Stimulated activated CD8-positive, alpha-beta memory T cell treated with anti-CD3 and anti-CD28 coated beads, Interleukin-7, amount 100 ng/mL, for 1 hour (primary cell): ENCODE measurements at places on chromosomes 12 and 14.
A peak's percentile ranks its signal among the peaks of the same experiment; 100 is the strongest.

GRCh38 chr12:123491056-123491455 is 33.1 kb downstream of the SNRNP35 start:
- no peak for DNase-seq

DNA sequence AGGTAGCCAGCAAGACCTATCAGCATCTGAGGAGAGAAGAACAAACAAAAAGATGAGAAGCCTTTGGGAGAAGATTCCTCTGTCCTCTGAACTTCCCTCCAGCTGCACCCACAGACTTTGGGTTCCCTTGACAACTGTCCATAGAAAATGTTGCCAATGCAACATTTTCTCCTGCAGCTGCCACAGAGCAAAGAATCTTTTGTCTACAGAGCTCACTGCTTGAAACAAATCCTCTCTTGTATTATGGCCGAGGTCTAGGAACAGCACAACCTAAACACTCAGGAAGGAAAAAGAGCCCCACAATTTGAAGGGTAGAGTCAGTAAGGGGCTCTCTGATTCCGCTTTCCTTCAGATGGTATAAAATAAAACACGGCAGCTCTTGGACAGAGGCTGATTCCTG is 14.3 kb downstream of the POMT2 start:
- no peak for DNase-seq

DNA sequence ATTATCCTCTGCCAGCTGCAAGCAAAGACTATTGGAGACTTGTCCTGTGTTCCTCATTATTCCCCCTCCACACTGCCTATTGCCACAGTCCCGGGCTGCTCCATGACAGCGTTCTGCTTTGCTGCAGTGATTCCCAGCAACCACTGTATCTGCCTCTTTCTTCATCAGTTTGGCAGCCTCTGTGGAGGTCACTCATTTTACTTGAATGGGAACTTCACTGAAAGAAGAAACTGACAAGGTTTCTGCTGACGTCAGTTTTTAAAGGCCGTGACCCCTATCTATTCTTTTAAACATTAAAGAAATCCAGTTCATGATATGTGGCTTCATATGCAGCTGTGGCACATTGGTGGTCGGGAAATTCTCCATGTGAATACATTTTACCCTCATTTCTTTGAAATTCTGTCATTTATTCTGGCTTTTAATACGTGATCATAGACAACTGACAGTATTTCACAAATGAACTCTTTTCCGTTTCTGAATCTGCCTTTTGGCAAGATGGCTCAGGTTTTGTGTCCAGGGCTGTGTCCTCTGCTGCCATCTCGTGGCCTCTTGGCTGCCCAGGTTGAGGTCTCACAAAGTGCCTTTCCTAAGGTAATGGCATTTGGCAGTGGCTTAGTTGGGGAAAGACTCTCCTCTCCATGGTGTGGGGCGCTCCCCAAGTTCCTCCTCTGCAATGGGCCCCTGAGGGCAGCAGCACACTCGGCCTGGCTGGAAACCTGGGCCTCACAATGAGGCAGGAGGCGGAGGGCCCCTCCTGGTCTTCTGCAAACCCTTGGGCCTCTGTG is 5.8 kb downstream of the TMEM253 start:
- DNase-seq = peak; percentile 64

DNA sequence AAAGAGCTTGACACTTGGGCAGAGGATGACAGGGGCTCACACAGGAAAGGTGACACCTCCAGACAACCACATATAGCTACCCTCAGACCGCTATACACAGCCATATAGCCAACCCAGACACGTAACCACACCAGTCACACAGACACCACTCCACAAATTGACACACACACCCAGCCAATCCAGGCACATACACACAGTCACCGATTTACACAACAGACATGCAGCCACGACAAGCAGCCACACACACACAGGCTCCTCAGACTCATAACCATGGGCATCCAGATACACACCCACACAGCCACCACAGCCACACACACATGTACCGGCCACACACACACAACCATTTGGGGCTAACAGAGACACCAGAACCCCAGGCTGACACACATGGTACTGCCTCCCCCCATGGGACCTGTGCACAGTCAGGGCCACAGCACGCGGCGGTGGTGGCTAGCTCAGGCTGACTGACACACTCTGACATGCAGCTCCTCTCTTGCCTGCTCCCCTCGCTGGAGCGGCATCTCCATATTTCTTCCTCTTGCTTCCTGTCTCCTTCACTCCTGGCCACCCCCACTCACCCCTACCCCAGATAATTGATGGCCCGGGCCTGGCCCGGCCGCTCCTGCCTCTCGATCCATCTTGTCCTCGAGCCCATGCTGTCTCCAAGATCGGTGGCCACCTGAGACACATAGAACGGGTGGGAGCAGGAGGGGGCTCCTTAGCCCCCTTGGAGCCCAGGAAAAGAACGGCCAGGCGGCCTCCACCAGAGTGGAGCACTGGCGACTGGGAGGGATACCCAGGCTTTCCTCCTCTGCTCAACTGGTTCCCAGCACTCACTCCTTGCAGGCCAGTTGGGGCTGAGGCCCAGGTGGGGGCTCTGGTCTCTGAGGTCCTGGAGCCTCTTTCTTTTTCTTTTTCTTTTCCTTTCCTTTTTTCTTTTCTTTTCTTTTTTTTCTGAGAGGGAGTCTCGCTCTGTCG is 6.0 kb upstream of the SHMT2 start:
- DNase-seq = no peak

DNA sequence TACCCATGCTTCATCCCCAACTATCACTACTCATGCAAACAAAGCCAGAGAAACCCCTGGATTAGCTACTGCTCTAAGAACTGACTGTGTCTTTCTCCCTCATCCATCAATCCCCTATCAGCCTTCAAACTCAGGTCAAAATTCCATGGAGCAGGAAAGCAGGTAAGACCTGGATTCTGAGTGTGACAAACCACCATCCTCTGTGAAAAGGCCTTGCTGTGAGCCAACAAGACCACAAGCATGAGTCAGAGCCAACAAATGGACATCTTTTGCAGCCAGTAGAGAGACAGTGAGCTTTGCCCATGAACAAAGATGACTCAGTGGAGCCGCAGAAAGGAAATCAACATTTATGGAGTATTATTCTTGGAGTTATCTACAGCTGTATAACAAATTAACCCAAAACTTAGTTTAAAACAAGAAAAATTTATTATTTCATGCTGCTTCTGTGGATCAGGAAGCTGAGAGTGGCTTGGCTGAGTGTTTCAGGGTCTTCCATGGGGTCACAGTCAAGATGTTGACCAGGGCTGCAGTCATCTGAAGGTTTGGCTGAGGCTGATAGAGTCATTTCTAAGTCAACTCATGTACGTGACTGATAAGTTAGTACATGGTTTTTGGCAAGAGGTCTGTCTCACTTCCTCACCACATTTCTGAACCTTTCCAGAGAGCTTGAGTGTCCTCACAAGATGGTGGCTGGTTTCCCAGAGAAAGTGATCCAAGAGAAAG is 61.1 kb downstream of the PITPNM2 start:
- no peak for DNase-seq

DNA sequence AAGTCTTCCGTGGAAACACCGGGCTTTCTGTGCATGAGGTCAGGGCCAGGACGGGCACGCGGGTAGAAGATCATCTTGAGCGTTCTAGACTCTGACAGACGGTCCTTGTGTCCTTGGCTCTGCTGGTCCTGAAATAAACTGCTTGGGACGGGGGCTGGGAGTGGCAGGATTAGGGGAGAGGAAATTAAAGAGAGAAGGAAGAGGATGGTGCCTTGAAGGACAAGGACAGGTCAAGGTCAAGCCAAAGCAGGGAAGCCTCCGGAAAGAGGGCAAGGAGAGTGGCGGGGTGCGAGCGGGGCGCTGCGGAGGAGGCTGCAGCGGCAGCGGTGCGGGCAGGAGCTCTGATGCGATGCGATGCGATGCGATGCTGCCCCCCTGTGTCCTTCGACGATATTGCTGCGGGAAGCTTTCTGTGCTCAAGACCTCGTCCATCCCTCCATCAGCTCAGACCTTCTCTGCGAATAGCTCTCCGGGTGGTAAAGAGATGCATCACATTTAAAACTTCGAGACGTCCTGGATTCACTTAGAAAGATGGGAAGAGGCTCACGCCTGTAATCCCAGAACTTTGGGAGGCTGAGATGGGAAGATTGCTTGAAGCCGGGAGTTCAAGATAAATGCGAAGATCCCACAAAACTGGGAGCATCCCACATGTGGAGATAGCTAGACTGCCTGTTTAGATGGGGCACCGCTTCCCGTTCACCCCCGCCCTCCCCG is 110.1 kb upstream of the TMEM132D start:
- DNase-seq = no peak

DNA sequence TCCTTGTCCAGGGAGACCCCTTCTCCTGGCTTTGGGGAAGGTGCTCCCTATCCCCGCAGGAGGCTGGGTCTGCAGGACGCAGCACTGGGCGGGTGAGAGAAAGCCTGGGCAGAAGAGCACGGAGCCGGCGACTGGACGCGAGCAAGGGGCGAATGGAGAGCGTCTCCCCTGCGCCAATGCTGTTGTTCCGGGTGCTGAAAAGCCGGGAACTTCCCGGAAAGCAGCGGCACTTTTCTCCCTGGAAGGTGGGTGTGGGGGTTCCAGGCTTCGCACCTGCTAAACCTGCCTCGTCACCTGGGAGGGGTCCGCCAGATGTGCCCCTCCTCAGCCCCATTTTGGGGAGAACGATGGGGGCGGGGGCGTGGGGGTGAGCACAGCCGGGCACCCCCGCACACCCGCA is 417.1 kb upstream of the TMTC1 start:
- no peak for DNase-seq

- no peak for DNase-seq
These were observed 60.3 kb downstream of the DACT1 start for GRCh38 chr14:58697930-58698642.

DNA sequence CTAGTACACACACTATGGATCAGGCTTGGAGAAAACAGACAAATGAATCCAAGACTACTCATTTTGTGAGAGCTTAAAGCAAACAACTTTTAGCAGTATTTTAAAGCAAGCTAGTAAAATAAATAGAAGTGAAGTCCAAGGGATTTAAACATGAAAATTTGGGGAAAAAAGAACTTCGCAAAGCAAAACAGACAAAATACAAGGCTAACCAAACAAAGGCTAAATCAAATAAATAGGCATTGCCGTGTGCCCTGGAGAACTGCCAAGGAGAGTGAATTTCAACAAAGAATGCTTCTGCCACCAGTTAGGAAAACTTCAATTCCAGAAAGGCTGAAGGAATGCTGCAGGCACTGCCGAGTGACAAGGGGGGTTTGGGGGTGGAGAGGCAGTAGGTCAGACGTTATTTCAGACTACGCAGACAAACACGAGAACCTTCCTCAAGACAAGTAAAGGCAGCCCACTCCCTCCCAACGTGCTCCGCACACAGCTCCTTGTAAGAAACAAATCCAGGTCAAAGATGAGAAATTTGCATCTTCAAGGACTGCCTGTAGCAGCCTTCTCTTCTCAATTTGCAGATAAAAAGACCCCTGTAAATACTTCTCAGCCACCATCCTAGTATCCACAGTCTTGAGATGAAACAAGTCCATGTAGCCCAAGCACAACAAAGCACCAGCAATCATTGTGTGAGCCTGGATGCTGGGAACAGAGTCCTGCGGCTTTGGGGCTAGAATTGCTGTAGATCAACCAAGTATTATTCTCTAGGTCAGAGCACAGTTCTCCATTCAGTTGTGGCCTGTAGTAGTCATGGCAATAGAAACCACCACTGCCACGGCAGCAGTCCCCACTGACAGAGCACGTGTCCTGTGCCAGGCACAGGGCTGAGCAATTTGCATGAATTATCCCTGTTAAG is 43.3 kb downstream of the EFCAB11 start:
- no peak for DNase-seq

DNA sequence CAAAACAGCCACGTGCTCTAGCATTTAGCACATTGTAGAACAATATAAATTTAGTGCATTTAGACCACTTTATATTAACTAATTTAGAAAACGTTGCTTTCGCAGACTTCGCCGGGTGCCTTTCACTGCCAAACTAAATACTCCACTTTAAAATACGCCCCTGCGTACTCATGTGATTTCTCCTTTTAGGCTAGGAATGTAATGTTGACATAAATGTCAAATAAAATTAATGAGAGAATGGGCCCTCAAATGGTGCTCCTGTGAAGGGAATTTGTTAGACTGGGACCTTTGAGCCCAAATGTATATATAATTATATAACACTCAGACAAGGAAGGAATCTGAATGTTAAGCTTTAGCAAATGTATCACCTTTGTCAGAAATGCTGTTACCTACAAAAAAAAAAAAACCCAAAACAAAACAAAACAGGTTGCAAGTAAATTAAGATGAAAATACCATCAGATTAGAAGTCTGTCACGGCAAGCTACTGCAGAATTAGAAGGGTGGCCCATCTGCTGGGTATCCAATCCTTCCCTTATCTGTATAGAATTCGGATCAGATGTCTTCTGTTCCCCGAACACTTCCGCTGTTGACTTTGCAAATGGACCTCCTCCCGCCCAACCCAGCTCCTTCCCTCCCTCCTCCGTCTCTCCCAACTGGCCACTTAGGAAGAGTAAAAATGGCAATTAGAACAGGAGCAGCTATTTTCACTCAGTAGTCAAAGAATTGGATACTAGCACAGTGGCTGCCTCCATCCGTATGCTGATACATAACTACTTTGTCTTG is 159.3 kb upstream of the FOXN3 start:
- no peak for DNase-seq

DNA sequence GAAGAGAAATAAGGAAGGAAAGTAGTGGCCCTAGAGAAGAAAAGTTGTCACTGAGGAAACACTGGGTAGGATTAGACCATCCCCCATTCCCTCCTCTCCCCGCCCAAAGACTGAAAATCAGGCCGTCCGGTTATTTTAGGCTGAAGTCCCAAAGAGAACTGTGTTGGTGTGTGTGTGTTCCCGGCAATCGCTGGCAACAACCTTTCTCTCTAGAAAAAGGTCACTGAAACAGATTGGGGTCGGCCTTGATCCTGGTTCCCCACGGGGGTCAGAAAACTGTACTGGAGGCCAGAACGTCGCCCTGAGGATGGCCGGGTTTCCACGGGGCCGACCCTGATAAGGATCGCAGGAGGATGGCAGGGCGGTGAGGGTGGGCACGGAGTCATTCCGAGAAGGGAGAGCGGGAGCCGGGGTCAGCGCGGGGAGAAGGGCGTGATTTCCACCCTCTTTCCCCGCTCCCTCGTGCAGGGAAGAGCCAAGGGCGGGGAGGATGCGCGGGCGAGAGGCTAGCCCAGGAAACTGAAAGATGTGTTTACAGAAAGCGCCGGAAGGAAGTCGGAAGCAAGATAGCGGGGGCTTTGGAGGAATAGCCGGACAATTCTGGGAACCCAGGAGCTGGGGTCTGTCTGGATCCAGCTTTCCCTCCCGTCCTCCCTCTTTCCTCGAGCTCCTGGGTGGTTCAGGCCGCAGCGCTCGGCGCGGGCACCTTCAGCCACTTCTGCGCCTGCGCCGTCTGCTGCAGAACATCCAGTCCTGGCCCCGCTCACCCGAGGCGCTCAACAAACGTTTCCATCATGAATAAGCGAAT is 25.3 kb upstream of the SPTLC2 start:
- DNase-seq = peak; percentile 43
